T-helper 22 cell (primary cell): ENCODE measurements at places on chromosomes 16 and 17.

GRCh38 chr17:6948562-6948961 is 47.3 kb upstream of the ALOX12 start:
- DNase-seq: no peak

DNA sequence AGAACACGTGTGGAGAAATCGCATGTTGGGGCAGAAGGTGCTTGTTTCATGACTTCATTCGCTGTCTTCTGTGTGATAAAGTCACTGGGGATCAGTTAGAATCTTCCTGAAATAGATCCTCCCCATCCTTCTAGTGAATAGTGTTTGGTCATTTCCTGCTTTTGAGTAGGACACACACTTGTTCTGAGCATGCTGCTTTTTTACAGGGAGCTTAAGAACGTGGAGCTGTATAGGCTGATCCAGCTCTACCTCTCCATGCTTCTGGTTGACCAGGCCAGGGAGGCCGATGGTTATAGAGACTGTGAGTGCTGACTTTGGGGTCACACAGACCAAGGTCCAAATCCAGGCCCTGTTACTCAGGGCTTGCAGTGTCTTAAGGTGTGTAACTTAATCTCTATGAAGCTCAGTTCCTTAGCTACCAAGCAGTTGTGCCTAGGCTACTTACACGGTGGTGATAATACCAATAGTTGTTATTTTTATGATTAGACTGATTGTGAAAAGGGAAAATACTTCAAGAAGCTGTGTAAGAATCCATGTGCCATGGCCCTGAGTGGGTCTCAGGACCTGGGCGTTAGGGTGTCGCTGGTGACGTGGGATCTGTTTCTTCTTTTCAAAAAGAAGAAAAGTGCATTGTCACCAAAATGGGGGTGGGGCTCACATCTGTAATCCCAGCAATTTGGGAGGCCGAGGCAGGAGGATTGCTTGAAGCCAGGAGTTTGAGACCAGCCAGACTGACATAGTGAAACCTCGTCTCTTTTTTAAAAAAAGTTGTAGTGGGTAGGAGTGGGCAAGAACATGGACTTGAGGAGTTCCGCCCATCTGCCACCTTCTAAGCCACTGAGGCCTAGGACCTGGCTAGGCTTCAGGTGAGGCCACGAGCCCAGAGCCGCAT is 64.1 kb upstream of the LGALS9 start:
- no peak for DNase-seq

GRCh38 chr16:58021661-58022551 is 3.6 kb upstream of the MMP15 start:
- no peak for DNase-seq

DNA sequence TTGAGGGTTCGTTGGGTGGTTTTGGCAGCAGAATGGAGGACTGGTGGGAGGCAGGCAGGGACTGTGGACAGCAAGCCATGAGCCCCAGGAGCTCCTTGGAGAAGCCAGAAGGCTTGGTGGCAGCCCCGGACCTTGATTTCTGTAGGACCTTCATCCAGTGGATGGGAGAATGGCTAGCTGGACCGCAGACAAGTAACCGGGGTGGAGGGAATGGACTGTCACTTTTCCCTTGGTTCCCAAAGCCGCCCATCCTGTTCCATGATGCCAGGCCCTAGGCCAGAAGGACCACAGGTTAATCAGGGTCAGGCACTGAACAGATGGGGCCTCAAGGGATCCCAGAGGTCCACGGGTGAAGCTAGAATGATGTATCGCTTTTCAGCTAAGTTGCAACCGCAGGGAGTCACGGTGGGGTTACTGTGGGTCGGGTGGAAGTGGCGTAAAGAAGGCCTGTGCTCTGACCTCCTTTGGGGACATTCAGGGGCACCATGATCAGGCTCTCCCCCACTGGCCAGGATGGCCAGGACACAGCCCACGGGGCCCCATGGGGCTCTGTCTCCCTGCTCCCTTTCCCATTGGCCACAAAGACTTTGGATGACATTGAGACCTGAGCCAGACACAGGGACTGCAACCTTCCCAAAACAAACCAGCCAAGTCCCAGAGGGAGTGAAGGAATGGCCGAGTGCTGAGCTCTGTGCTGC is 66.9 kb upstream of the MRTFB start:
- no peak for DNase-seq

DNA sequence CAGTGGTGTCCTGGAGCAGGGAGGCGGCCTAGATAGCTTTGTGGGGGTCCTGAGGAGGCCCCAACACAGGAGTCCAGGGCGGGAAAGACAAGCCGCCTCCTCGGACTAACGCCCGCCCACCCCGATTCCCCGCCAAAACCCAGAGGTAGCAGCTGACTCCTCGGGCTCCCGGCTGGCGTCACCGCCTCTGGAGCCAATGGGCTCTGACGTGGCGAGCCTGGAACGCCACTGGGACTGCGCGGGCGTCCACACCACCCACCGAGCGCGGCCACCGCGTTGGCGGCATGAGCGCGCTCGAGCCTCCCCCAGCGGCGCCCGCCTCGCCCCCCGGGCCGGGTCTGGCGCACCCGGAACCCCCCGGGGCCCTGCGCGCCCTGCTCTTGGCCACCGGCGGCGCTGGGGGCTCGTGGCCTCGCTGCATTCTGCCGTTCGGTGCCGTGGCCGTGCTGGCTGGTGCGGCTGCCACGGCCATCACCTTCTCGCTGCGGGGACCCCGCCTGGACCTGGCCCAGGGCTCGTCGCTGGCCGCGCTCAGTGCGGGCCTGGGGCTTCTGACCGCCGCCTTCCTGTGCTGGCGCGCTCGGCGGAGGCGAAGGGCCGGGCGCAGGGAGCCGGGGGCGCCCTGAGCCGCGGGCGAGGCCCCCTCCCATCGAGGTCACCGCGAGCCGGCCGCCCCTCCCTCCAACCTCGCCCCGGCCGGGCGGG is 3.4 kb upstream of the NTN3 start:
- DNase-seq: no peak

GRCh38 chr17:79046916-79047280 is 22.9 kb downstream of the C1QTNF1 start:
- DNase-seq: no peak
